Lung (tissue), 17 donors: ENCODE measurements at places on chromosomes 11 and 22. TPM values are rescaled to one million over a fixed set of nuclear protein-coding genes. Genes with fewer than 3 reads are reported as not detected.

DNA sequence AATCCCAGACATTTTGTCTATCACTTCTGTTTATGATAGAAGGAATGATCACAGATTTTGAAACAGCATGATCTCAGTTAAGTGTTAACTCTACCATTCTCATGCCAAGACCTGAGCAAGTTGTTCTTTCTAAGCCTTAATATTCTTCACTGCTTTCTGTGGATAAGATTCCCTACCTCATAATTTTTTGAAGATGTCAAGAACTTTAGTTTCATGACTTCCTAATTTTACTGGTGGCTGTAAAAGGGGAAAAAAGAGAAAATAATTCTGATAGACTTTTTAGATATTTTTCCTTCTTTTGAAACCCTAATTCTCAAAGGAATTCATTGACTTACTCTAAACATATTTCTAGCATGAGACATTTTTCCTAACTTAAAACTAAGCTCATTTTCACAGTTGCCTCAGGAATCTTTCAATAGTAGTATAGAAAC, 520.0 kb upstream of the LUZP2 start:
- no peak overlapping the region for H3K27ac ChIP-seq
- H3K27me3 ChIP-seq = no peaks in the 10 kb centered on the region
- H3K36me3 ChIP-seq = no peaks in the 10 kb centered on the region
- DNase-seq = no peak
- no peak overlapping the region for H3K4me3 ChIP-seq
- H3K4me1 ChIP-seq = no peaks in the 10 kb centered on the region

- no peak within 1 kb of the TSS for H3K4me3 ChIP-seq
- DNase-seq = no peak
- H3K4me1 ChIP-seq = no peaks in the 10 kb centered on the region
These were observed at the start of gene OR51I1 for GRCh38 chr11:5441414-5441813. OR51I1 (minus strand) TSS chr11:5441514; CDS start chr11:5441514, 0 bp downstream.

- H3K27ac ChIP-seq = no peak overlapping the region
- H3K36me3 ChIP-seq = no peaks in the 10 kb centered on the region
- peaks cover 29% of the 10 kb centered on the region for H3K4me1 ChIP-seq
- H3K27me3 ChIP-seq = no peaks in the 10 kb centered on the region
- no peak overlapping the region for H3K4me3 ChIP-seq
These were observed 8.5 kb downstream of the SPON1 start for GRCh38 chr11:13970986-13971385.

GRCh38 chr11:126346586-126346940, 8.9 kb upstream of the ST3GAL4 start:
- H3K4me1 ChIP-seq = peaks cover 20% of the 10 kb centered on the region
- no peaks in the 10 kb centered on the region for H3K36me3 ChIP-seq
- H3K4me3 ChIP-seq = no peak overlapping the region
- peak overlapping the region; percentile 71 for H3K27ac ChIP-seq
- no peaks in the 10 kb centered on the region for H3K27me3 ChIP-seq

Gene KRTAP5-3
- not detected for total RNA-seq

Gene HORMAD2
- total RNA-seq = not detected

Gene GAL3ST3
- total RNA-seq = not detected

Gene GAS2L1
- 3.8 TPM for total RNA-seq

Gene APOA4
- not detected for total RNA-seq
